Activated CD4-positive, alpha-beta T cell treated with anti-CD3 and anti-CD28 coated beads, Interleukin-2, amount 10 ng/mL, durations not matched to agents 24 days and 14 days (primary cell): ENCODE measurements at places on chromosomes 1 and 21.

DNA sequence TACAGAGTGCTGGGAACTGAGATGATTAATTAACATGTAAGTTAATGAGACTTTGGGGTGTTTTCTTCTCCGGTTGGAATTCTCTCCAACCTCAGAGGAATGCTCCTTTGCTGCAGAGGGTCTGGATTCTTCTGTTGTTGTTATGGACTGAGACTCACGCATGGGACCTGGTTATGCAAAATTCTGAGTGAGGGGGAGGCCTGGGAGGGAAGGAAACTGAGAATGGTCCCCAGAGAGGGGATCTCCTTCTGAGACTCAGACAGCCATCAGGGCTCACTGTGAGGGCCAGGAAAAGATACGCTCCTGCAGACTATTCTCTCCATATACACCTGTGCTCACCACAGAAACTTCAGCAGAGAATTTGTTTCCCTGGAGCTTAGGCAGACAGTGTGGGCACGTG, 56.3 kb downstream of the HTR6 start:
- DNase-seq = no peak

- DNase-seq = no peak
Observed at GRCh38 chr1:63407002-63407401, 39.6 kb downstream of the ALG6 start.

DNA sequence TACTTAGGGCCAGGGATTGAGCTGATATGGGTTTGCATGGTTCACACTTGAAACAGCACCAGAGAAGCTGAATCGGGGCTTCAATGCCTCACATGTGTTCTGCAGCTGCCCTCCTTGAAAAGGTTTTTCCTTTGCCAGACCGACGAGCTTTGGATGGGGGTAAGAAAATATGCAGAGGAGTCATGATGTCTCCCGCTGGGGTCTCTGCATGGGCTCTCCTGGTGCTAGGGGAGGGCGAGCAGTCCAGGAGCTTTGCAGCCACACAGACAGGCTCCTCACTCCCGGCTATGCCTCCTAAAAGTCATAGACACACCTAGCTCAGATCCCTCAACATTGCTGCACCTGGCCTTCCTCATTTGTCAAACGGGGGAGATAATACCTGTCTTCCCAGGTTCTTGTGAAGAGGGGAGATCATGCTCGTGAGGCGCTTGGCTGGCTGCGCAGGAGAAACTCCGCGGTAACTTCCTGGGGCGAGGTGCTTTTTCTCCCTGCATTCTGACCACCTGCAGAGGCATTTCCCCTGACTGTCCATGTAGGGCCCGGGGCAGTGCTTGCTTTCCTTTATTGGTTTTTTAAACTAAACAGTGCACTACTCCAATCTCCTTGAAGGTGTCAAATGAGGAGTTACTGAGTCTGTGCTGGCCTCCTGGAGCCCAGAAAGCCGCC, 112.4 kb downstream of the PLXNA2 start:
- no peak for DNase-seq

GRCh38 chr1:231666937-231667608, 40.5 kb downstream of the DISC1 start:
- DNase-seq = no peak

DNA sequence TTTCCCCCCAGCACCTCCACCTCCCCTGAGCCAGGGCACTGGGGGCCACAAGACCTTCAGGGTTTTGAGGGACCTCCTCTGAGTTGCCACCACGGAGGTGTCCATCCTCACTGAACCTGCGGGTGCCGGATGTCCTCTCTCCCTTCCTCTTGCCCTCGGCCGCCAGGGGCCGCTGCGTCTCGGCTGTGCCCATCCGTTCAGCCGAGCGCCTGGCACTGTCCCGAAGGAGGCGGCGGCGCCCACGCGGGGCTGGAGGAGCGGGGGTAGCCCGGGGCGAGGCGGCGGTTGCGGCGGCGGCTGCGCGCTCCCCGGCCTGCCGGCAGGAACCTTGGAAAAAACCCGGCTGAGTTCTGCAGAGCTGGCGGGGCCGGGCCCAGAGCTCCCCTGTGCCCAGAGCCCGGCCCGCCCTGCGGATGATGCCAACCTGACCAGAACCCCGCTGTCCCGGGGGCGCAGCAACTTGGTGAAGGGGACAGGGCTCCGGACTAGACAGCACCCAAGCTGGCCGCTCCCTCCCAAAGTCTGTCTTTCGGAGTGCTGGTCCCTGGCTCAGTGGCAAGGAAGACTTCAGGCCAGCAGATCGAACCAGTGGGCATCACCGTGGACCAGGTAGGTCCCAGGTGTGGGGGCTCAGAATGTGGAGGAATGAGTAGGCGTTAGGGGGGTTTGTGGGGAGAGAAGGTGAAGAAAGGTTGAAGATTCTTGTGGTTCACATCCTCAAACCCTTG, 3.7 kb upstream of the PPM1J start:
- peak; percentile 94 for DNase-seq

GRCh38 chr1:85692730-85693314, 15.4 kb downstream of the ZNHIT6 start:
- no peak for DNase-seq

- no peak for DNase-seq
Observed at GRCh38 chr21:42997053-42997452, 22.7 kb downstream of the PKNOX1 start.

DNA sequence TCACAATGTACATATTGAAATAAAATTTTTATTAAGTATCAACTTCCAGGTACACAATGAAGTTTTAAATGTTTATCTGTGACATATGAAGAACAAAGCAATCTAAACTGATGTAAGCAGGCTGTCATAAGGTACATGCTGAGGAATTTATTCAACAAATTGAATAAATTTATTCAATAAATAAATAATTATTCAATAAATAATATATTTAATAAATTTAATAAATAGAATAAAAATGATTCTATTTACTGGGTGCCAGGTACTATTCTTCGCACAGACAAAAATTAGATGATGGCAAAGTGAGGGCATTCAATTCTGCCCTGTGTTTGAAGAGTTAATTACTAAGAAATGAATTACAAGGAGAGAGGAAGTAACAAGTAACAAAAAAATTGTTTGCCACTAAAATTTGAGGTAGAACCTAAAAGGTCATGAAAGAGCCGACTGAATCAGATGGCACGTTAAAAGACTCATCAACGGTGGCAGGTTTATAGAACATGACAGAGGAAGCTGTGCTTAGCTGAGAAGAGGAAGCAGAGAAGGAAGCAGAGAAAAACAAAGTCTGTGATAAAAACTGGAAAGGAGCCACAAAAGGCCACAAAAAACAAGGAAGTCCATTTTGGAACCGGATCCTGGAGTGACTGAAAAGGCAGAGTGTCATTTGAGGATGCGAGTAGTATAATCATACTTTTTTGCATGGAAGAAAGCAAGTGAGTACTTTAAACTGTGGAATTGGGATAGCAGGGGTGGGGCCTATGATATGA, 2.2 kb upstream of the USP24 start:
- peak; percentile 67 for DNase-seq

DNA sequence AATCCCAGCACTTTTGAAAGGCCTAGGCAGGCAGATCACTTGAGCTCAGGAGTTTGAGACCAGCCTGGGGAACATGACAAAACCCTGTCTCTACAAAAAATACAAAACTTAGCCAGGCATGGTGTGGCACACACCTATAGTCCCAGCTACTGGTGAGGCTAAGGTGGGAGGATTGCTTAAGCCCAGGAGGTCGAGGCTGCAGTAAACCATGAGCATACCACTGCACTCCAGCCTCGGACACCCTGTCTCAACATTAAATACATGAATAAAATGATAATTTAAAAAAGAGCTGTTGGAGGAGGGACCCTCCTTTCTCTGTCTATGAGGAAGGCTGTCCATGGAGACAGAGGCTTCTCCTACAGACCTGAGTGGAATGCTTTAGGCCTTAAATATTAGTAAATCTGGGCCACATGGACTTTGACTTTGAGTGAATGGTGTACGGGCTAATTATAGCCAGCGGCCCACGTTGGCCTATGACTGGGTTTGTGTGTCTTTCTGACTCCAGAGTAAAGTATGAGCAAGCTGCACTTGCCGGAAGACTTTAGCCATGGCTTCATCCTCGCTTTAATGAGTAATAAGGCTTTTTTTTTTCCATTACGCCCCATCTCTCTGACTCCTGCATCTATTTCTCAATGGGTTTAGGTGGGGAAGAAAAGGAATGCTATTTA, 21.3 kb downstream of the RAB3B start:
- DNase-seq = no peak

GRCh38 chr1:159838715-159839114, 12.0 kb downstream of the SLAMF8 start:
- DNase-seq = no peak

DNA sequence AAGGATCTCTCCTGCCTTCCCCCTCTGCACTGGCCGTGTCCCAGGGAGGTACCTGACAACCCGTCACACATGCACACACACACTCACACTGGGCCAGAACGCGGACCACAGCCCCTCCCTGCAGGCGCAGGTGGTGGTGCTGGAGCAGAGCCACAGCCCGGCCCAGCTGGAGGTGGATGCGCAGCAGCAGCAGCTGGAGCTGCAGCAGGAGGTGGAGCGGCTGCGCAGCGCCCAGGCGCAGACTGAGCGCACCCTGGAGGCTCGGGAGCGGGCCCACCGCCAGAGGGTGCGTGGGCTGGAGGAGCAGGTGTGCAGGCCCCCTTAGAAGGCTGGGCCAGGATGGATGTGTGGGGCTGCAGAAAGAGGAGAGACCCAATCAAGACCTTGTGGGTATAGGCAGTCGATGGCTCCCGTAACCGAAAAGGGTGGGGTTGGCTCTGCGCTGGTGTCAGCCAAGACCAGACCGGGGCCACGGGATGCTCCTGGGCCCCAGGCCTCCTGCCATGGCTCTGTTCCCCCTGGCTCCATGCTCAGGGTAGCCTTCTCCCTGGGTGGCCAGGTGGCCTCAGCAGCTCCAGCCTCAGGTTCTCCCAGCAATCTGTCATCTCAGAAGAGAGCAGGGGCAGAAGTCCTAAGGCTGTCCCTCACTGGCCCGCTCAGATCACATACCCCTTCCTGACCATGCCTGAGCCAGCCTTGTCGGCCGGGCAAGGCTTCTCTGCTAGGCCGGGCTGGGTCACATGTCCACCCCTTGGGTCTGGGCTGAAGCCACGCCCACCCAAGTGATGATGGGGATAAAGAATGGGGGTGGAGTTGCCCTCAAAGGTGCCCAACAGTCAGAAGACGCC, 8.9 kb downstream of the MFAP2 start:
- no peak for DNase-seq

- DNase-seq = no peak
Observed at GRCh38 chr1:115113766-115114165, 24.5 kb upstream of the TSPAN2 start.

DNA sequence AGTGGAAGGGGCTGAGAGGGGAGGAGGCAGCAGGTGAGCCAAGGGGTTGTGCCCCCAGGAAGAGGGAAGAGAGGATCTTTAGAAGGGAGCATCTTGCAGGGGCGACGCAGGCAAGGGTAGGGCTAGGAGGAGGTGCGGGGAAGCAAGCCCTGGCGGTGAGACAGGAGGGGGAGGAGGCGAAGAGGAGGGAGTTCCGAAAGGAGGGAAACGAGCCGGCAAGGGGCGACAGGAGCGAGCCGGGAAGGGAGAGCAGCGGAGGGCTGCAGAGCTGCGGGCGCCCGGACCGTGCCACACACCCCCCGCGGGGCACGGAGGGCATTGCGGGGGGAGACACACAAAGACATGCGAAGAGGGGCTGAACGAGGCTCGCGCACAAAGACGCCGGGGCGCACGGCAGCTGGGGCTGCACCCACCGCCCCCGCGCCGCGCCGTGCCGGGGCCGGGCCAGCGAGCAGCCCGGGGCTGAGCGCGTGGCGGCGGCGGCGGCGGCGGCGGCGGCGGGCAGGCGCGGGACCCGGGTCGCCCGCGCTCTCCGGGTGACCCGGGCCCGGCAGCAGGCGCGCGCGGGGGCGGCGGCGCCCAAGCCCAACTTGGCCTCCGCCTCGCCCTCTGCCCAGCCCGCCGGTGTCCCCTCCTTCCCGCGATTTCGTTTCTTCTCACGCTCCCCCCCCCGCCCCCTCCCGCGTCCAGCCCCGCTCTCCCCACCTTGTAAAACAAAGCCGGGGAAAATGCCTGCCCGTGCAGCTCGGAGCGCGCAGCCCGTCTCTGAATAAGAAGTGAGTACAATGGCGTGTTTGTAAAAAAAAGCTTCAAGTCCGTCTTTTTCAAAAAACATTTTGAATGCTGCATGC, at the start of gene KCNK2:
TSS of gene KCNK2 (plus strand) at position 206 of the 851 bp plus-strand sequence. CDS start 649 bp downstream, outside the sequence.
- no peak for DNase-seq

DNA sequence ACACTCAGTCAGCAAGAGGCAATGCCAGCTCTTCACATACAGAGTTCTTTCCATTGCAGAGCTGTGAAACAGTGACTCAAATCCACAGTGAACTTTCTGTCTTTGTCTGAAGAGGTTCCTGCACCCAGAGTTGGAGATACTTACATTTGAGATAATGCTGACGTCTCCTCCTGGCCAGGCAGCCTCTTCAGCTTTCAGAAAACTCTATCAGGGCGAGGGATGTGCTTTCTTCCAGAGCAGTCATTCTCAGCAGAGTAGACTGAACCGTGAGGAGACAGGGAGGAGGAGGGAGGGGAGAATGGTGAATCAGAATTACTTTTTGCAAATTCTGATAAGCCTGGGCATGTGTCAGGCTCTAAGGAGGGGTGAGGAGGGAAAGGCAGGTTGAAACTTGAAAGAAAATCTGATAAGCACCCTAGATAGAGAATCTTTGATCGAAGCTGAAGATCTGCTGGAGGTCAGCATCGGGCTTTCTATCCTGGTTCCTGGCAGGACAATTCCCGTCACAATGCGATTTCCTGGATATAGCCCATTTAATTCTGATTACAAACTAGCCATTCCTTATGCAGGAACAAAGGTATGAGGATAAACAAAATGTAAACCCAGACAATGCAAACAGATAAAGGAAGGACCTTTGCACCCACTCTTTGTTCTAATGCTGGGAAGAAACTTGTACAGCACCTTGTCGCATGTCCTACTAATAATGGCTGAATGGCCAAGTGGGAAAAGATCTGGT, 18.9 kb upstream of the NID1 start:
- no peak for DNase-seq

GRCh38 chr1:230174471-230175162, 107.6 kb downstream of the GALNT2 start:
- no peak for DNase-seq

DNA sequence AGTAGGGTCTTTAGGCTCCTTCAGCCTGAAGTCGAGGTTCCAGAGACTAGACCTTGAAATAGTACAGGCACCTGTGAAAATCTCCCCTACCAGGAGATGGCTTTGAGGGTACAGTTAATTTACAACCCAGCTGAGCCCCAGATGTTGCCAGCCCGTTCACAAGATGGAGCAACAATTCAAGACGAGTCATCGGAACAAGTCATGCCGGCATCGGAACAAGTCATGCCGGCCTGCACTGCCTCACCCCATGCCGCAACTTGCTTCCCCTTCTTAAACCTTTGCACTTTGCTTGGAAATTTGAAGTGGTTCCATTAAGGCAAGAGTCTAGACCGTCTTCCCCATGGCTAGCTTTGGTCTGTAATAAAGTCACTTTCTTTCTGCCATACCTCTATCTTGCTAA, 16.0 kb downstream of the HHAT start:
- DNase-seq = no peak

DNA sequence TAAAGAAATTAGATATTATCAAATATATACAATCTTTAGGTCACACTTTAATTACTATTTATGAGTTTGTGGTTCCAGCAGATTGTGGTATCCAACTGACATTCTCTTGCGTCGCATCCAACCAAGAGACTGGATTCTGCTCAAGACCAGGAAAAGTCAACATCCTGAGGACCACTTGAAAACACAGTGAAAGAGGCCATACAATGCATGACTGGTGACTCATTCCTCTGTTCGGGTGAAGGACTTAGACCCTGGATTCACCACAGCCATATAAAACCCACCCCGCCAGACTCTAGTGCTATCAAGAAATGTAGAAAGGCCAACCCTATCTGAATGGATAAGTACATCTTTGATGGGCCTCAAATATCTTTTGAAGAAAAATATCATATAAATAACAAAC, 14.5 kb upstream of the CFHR4 start:
- no peak for DNase-seq

GRCh38 chr1:200488375-200489165, 78.7 kb upstream of the ZNF281 start:
- DNase-seq = peak; percentile 85
